ENCODE measurements at places on chromosomes 13 and 19.

DNA sequence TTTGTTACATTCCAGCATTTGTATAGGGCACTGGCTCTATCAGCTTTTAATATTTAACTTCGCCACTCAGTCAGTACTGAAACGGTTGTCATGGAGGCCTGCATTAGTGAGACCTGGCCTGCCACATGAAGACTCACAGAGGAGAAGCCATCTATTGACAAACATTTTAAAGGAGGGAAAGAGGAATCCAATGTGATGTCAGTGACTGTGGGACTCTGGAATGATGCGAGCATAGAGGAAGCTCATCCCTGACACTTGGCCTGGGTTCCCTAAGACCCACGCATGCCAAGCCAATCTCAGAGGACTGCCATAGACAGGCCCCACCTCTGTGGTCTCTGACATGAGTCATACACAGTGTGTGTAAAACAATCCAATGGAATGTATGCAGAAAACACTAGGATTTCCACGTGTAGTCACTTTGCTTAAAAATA, 7.9 kb upstream of the DPY19L3 start:
- DNase-seq, result no peak

- DNase-seq, result no peak
Observed at GRCh38 chr19:2354670-2355069, 5.4 kb upstream of the TMPRSS9 start.

DNA sequence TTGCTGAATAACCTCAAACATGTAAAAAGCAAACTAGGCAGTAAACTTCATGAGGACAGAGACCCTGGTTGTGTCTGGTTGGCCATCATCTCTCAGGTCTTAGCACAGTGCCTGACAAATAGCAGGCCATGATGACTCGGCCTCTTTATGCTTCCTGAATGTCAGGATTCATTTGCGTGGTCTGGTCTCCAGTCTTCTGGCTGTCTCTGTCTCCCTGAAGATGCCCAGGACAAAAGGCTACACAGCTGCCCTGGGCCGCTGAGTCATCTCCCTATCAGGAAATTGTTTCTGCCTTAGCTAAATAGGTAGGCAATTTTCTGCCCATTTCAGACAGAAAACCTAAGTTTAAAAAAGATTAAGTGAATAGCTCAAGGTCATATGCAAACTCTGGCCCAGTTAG, 84.1 kb upstream of the FNDC3A start:
- DNase-seq, result no peak

DNA sequence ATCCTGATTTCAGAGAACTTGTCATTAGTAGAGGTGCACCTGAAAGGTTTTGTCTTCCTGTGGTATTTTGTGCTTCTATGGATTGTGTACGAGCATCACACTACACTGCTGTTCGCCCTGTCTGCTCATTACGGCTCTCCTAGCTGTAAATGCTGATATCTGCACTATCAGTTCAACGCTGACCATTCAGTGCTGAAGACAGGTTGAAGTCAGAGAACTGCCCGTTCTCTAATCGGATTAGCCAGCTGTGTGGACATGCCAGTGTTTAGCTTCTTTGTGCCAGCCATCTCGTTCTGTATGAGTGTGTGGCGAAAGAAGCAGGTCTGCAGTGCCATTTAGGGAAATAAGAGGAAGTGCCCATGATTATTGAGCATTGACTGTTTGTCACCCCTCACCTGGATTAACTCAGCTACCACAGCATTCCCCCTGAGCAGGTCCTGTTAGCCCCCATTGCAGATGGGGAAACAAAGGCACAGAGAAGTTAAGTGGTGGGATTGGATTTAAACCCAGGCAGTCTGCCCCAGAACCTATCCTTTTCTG, 21.6 kb upstream of the C1QTNF9 start:
- DNase-seq, result no peak

DNA sequence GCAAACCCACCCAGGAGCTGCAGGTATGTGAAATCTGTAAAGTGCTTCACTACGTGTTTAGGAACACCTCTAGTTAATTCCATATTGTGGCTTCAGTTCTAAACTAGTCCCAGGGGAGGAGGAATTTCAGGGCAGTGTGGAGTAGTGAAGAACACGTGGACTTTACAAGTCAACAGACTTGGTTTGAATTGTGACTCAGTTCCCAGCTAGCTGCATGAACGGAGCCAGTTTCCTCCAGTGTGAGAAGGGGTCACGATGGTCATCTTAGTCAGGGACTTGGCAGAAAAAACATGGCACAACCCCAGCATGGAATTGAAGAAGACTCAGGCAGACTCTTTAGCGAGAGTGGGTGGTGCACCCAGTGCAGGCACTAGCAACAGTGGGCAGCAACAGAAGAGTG, 175.7 kb upstream of the UBL3 start:
- no peak for DNase-seq

DNA sequence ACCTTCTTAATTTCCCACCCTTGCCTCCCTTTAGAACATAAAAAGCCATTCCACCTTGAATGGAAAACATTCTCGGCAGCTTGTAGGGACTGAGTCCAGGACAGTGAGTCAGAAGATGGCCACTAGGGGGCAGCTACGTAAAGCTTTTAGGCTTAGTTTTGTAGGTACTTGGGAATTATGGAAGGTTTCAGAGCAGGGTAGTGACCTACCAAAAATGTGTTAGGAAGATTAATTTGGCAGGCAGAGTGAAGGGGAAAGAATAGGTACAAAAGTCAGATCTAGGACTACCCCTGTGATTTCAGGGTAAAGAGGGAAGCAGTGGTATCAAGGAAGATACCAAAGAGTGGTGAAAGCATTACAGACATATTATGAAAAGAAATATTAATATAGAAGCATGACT, 198.4 kb downstream of the NDFIP2 start:
- no peak for DNase-seq

DNA sequence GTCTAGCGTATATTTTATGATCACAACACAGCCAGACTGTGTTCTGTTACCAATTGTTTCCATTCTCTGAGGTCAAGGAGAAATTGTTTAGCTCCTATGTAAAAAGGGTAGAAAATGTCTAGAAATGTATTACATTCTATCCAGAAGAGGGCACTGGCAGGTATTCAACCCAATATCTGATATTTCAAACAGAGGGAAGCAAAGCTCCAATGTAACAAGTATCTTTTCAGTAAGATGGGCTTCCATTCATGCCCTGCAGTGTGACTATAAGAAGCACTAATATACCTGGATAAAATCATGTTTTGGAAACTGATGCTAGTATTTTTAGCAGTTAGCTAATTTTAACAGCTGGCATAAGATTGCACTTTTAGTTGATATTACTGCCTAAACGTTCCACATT, 312.7 kb downstream of the FGF14 start:
- DNase-seq, result no peak

DNA sequence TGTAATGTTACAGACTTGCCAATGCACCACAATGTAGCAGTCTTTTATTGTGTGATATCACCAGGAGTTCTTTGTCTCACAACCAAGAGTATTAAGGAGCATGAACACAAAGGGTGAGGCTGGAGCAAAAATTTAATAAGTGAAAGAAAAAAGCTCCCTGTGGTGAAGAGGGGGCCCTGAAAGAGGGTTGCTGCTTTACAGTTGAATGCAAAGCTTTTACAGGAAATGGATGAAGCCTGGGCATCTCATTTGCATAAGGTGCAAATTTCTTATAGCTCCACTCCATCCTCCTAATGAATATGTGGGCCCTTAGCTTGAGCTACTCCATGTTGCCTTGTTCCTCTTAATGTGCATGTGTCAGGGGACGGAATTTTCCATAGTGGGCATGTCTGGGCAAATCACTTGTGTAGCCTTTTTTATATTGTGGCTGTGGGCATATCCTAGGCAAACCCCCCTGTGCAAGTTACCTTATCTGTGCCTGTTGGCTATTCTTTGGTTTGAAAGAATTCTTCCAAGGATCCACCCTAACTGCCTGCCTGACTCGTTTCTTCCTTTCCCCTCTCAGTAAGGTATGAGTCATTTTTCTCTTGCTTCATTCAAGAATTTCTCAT, 45.3 kb upstream of the TRPC4 start:
- DNase-seq, result no peak

DNA sequence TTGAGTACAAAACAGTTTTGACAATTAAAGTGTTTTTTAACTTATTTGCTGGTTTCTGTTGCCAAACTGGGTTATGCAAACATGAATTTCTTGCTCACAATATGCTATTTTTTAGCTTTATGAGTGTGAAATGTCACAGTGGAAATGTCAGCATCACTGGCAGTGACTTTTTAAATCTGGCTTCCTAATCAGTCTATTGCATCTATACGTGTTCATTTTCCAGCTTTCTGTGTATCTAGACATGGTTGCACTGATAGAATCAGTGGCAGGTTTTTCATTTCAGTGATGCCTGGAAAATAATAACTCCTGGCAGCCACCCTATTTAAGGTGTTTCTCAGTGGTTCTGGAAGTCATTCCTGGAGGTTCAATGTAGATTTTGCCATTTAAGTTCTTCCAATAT, 146.7 kb downstream of the SLITRK6 start:
- DNase-seq, result no peak

- DNase-seq, result no peak
Observed at GRCh38 chr19:51651216-51651846, 4.7 kb upstream of the SIGLEC14 start.
